ENCODE measurements at places on chromosomes 13 and 19.

GRCh38 chr13:21012841-21013681, 48.3 kb downstream of the LATS2 start:
- DNase-seq: no peak

DNA sequence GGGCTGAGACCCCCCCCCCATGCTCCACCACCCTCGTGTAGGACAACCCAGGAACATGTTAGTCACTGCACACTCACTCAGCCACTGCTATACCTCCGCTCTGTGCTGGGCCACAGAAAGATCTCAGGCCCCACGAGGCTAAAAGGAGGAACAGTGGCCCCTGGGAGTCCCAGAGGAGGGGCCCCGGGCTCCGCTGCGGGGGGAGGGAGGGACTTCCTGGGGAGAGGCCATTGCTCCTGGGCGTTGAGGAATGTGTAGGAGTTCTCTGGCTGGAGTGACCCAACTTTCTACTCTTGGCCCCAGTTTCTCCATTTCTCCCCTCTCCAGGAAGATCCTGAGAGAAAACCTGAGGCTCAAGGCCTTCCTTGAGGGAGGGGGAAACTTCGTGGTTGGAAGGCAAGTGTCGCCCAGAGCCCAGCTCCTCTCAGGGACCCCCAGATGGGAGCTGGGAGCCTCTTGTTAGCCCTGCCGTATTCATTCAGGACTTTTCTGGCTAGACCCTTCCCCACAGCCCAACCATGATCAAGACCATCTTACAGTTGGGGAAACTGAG, 13.6 kb downstream of the ONECUT3 start:
- DNase-seq: no peak

DNA sequence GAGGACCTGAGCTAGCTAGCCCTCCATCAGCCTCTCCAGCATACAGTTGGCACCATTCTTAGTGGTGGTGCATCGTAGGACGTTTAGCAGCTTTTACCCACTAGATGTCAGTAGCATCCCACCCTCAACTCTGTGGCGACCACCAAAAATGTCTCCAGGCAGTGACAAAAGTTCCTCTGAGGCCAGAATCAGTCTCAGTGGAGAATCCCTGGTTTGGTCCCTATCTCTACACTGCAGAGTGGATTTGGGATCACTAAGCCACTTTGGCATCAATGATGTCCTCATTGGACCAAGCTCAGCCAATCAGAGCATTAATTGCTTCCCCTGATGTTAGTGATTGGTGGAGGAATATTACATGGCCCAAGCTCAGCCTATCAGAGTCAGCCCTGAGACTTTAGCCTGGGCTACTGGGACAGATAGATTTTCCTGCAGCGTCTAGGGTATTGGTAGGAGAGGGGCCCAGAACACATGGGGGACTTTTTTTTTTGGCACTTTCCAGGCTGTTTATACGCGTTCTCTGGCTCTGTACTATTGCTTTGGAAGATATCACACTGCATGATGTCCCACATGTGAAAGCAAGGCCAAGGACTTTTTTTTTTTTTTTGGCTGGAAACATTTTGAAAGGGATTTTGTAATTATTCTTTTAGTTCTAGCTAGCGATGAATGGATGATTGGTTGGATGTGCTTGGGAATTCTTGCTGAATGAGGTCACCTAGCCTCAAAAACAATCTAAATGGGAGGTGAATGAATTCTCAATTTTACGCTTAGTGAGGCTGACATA, 7.0 kb downstream of the TMEM221 start:
- no peak for DNase-seq

- no peak for DNase-seq
Measured at GRCh38 chr19:30879736-30880135, 469.5 kb downstream of the TSHZ3 start.

DNA sequence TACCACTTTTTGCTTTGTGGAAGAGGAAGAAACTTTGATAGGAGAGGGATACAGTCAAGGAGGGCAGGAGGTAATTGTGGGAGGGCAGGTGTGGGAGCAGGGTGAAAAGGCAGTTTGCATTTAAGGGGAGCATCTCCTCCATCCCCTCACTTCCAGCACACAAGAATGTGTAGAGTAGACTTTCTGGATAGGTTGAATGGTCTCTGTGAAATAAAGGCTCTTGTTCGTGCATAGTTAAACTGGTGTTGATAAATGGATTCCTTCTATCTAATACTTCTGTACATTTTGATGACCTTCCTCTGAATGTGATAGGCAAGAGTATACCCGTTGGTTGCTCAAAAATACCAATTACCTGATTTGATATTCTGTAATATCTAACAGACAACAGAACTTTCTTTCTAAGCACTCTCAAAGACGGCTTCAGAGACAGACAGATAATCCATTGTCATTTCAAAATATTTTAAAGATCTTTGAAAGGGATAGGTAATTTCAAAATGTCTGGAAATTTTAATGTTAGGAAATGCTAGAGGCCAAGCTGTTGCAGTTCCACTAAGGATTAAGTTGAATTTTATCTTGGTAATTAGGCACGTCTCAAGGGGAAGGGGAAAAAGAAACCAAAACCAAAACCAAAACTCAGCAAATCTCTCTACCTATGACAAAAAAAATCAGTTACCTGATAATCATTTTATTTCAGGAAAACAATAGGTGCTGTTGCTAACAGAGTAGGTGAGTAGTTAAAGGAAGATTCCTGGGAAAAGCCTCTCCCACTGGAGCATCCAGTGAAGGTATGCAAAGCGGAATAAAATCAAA, 302.6 kb downstream of the COG6 start:
- DNase-seq: no peak

Measured in lower lobe of right lung (tissue), 2 donors.